Fibroblast of skin of left biceps (primary cell): ENCODE measurements at places on chromosomes 16 and 17.

GRCh38 chr17:47423406-47424295 lies 99.9 kb downstream of the EFCAB13 start:
- no peak for DNase-seq

- DNase-seq, result no peak
These were observed 107.8 kb downstream of the ENGASE start for GRCh38 chr17:79182176-79183042.

- no peak for DNase-seq
These were observed 12.9 kb downstream of the SYCE1L start for GRCh38 chr16:77211880-77212740.

DNA sequence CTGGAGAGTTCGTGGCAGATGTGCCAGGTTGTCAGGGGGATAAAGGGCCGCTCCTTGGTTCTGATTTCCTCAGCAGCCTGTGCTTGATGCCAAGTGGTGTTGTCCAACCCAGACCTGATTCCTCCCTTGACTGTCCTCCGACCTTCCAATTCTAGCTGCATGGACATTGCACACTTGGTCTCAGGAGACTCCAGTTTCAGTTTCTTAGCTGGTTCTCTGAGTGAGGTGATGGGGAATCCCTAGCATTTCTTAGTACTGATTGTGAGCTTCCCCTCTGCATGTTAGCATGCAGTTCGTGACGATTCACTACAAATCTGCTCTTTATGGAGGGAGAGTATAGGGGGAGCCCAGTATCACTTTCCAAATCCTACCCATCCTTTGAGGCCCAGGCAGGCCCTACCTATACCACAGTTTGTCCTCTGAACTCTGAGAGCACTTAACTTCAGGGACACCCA lies 12.4 kb upstream of the CCR7 start:
- no peak for DNase-seq

DNA sequence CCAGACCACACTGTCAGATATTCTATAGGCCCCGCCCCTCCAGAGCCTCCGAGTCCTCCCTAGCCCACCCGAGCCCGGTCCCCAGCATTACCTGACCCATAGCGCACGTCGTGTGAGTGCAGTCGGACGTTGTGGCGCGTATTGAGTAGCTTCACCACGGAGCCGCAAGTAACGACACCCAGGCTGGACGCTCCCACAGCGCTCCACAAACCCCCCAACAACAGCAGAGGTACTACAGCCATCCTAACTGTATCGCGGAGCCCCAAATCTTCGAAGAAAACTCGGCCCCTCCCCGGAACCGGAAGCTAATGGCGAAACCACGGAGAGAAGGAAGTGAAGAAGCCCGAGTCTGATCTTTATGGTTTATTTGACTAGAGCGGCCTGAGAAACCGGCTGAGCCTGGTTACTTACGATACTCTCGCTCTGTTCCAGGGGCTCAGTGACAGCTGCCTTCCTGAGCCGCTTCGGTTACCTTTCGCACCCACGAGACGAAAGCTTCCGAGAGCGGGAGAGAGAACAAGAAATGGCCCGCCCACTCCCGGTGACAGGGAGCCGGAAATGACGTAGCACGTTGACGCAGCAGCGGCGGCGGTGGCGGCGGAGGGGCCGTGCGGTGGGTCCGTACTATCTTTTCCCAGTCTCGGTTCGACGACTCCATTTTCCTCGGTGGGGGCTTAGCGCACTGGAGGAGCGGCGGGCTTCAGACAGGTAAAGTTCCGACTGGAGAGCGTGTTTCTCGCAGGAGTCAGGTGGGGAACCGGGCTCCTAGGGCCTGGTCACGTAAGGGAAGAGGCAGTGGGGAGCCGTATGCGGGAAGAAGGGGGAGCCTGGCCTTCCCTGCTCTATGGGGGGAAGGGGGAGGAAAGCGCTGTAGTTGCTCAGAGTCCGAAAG lies at the start of the genes SDF2 and SUPT6H:
Gene SDF2 (minus strand): TSS at position 272 of the 892 bp plus-strand sequence. CDS start 30 bp downstream, at position 242.
Gene SUPT6H (plus strand): TSS at position 571 of the 892 bp plus-strand sequence. CDS start 11,197 bp downstream, outside the sequence.
- DNase-seq, result peak; percentile 61

DNA sequence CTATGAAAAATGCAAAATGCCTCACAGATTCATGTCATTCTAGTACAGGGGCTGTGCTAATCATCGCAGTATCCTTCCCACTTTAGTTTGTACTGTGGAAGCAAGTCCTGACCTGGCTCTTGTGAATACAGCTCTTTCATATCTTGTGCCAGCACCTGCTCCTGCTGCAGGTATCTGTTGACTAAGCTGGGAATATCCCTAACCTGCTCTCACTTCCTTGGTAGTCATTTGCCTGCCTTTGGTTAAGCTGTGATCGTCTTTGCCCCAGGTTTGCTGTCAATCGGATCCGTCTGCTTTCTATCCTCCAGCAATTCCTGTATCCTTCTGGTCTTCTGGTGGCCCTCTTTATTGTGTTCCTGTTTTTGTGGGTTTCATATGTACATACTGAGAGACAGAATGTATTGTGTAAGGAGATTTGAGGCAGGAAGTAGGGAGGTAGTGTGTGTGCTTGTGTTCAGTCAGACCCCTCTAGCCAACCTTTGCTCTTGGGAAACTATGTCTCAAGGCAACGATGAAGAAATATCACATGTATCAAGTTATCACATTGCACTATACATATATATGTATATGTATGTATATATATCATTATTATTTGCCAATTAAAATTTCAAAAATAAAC lies 7.7 kb upstream of the GINS3 start:
- no peak for DNase-seq

DNA sequence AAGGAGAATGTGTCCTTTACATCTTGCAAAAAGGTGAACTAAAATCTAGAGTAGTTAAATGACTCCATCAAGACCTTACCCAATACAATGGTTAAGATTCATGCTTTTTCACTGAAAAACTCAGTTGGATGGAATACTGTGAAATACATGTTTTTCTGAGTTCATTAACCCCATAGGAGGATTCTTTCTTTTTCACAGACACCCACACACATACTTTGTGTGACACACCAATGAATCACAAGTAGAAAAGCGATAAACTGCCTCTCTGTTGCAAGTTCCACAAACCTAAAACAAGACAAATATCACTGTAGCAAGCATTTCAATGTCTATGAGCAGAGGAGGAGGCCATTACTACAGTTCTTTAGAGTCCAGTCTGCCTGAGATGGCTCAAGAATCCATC lies 258.8 kb upstream of the CDH5 start:
- peak; percentile 77 for DNase-seq

- no peak for DNase-seq
These were observed 229.8 kb downstream of the MAF start for GRCh38 chr16:79370736-79371135.

- no peak for DNase-seq
These were observed 32.1 kb downstream of the JPH3 start for GRCh38 chr16:87634411-87634810.

GRCh38 chr16:79287424-79287917 lies 313.1 kb downstream of the MAF start:
- DNase-seq, result no peak

GRCh38 chr17:9244066-9245052 lies 223.0 kb downstream of the NTN1 start:
- peak; percentile 60 for DNase-seq

- DNase-seq, result no peak
These were observed 573 bp upstream of the GNAO1 start for GRCh38 chr16:56190677-56191155.

- DNase-seq, result no peak
These were observed 19.2 kb downstream of the ACTG1 start for GRCh38 chr17:81493198-81494038.
